Femur (tissue), 1 donor: ENCODE measurements at places on chromosomes 7 and 10.
A peak's percentile ranks its signal among the peaks of the same experiment; 100 is the strongest.

- no peak for DNase-seq
Observed at GRCh38 chr7:35254496-35255442, 869 bp upstream of the TBX20 start.

DNA sequence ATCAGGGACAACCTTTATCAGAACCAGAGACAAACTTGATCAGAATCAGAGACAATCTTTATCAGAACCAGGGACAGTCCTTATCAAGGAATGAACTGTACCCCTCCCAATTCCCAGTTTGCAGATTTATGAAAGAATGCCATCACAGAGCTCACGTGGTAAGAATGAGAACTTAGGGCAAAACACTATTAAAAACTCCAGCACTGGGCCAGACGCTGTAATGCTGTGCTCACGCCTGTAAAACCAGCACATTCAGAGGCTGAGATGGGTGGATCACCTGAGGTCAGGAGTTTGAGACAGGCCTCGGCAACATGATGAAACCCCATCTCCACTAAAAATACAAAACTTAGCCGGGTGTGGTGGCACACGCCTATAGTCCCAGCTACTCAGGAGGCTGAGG, 85.1 kb upstream of the TNRC18 start:
- DNase-seq, result no peak

DNA sequence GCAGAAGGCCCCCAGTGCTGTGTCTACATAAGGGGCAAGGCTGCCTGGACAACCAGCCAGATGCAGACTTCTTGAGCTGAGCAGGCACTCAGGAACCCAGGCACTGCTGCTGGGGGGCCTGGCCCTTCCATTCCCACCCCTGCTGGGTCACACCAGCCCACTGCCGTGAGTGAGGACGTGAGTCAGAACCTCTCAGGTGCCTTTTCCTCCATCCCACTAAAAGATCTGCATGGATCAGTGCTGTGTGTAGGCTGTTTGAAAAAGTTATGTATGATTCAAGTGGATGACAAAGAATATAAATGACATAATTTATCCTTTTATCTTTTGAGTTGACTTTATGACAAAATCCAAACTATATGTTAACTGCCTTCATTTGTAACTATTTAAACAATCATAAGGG, 499.3 kb downstream of the INHBA start:
- DNase-seq, result no peak

- no peak for DNase-seq
Observed at GRCh38 chr7:149870701-149871483, 2.9 kb upstream of the ATP6V0E2 start.

DNA sequence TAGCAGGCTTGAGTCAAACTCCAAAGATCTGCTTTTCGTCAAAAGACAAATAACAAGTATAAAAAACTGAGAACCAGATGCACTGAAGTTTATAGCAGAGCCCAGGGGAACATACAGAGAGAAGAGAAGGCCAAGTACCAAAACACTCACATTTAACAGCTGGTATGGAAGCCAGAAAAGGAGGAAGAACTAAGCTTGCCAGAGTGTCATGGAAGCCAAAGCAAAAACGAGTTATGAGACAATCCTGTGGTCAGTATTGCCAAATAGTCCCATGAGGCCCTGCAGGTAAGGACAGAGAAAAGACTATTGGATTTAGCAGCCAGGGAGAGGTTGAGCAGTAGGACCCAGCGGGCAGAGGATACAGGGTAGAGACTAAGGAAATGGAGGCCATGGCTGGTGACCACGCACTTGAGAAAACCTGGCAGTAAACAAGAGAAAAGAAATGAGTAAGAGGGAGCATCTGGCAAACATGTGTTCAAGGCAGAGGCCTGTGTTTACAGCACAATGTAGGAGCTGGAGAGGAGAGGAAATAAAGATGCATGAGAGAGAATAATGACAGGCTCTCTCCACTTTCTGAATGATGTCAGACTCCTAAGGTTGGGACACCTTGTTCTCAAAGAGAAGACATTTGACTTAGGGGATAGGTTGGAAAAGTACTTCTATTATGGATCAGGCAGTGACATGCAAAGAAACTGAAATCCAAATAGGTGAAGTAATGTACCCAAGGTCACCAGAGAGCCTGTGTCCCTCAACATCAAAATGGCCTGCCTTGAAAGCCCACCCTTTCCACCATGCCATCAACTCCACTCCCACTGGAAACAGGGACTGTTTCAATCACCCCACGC, 9.1 kb downstream of the CREB3L2 start:
- DNase-seq, result peak; percentile 89

GRCh38 chr10:67433276-67433675, 262.7 kb downstream of the CTNNA3 start:
- no peak for DNase-seq

DNA sequence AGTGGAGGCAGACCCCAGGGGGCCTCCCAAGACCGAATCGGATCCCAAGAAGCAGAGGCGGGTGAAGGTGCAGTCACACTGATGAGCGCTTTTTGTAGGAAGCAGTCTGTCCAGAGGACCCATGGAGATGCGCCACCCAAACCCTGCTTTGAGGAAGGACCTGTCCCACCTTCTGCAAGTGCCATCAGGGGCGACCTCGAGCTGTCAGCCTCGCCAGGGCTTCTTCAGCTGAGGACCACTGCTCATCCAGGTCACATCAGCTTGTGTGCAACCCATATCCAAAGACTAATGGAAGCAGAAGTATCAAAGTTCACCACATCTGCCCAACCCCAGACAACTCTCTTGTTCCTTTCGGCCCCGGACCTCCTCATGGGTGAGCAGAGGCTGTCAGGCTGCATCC, 61.5 kb downstream of the KCNH2 start:
- no peak for DNase-seq

DNA sequence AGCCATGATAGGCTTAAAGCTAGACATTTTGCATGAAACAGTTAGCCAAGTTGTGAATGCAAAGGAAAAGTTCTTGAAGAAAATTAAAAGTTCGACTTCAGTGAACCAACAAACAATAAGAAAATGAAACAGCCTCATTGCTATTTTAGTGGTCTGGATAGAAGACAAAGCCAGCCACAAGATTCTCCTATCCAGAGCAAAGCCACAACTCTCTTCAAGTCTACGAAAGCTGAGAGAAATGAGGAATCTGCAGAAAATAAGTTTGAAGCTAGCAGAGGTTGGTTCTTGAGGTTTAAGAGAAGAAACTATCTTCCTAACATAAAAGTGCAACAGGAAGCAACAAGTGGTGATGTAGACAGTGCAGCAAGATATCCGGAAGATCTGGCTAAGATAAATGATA, 271.4 kb upstream of the GRM3 start:
- DNase-seq, result no peak

DNA sequence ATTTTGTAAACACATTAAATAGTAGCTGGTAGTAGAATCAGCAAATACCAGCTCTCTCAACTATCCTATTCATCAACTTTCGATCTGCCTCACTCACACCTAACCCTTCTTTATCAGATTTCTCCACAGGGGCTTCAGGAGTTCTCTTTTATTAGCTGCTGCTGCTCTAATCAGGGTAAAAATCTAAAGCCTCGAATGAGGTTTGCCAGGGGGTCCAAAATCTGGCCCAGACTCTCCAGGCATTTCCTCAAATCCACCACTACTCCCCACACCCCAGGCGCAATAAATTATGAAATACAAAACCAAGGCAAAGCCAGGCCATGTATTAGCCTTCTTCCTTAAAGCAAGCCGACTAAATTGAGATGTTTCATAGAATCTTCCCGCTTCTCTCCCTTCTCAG, 2.3 kb downstream of the RNF216 start:
- no peak for DNase-seq

DNA sequence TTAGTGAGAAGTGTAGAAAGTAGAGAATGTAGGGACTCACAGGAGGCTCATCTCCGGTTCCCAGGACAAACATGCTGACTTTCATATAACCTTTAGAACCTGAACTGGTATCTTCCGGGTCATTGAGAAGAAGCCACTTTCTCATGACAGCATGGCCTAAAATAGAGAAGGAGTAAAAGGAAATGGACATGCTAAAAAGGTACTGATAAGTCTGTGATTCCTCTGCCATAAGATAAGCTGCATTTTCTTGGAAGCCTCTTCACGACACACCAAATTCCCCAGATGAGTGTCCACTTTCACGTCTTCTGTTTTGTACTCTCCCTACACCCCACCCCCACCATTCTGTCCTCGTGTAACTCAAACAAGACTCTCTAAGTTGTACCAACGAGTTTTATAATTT, 79.9 kb downstream of the MYOF start:
- no peak for DNase-seq

GRCh38 chr10:59970396-59971368, 64.3 kb upstream of the CCDC6 start:
- DNase-seq, result no peak

- DNase-seq, result no peak
Observed at GRCh38 chr7:106047818-106048705, 64.0 kb downstream of the SYPL1 start.

GRCh38 chr10:26909753-26910152, 49.0 kb upstream of the ABI1 start:
- no peak for DNase-seq

GRCh38 chr10:88291289-88292184, 291.6 kb downstream of the RNLS start:
- DNase-seq, result no peak

DNA sequence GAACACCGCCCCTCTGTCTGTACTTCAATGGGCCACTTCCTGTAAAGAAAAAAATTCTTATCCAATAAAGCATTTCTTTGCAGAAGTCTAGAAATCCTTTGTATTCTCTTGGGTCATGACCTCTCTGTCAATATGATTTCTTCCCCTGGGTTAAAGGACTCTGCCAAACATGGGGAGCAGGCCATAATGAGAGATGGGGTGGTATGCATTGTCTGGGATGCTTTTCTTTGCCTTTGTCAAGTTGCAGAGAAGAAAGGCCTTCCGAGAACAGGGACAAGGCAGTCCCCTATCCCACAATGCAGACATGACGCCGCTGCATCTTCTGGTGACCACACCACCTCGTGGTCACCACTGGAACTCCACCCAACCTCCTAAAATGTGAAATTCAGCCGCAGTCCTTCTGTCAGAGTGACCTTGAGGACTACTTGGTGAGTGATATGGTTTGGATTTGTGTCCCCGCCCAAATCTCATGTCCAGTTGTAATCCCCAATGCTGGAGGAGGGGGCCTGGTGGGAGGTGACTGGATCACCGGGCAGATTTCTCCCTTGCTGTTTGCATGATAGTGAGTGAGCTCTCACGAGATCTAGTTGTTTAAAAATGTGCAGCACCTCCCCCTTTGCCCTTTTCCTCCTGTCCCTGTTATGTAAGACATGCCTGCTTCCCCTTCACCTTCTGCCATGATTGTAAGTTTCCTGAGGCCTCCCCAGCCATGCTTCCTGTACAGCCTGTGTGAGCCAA, 15.2 kb upstream of the FRMPD2 start:
- peak; percentile 66 for DNase-seq

DNA sequence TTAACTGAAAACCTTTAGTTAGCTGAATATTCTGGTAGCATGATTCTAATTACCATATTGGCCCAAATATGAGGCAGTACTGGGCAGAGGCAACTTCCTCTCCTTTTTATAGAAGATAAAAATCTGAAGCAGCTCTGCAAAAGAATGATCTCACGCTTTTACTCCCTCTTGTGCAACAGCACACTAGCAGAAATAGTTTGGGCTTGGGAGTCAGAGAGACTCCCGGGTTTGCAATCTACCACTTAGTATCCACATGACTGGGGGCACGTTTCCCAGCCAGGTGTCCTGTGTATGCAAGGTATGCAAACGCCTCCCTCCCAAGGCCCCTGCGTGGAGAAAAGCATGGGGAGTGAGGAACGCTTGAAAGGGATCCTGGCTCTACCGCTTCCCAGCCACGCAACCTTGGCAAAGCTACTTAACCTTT, 47.2 kb upstream of the RHEB start:
- DNase-seq, result no peak

DNA sequence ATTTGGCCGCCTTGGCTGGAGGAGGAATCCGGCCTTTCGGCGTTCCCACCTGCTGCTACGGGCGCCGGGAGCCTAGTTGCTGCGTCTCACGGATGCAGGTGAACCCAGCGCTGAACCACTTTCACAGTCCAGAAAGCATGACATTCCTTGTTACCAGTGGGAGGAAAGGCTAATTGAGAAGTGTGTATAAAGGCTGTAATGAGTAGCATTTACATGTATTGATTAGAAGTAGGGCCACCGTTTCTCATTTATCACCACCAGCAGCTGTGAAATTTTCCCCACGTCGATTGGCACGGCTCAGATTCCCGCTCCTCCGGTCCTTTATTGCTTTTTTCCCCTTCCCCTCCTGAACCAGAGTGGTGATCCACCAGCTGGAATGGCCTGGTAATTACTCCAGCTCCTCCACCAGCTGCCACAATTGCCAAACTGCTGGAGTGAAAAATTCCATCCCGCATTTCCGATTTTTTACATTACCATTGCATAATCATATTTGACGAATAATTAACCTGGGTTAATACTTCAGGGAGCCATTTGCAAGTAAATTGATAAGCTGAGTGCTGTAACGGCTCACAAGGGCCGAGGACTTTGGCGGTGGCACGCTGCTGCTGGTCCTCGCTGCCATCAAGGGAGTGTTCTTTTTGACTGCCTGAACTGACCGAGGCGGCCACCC, 153.3 kb downstream of the POU6F2 start:
- peak; percentile 18 for DNase-seq

DNA sequence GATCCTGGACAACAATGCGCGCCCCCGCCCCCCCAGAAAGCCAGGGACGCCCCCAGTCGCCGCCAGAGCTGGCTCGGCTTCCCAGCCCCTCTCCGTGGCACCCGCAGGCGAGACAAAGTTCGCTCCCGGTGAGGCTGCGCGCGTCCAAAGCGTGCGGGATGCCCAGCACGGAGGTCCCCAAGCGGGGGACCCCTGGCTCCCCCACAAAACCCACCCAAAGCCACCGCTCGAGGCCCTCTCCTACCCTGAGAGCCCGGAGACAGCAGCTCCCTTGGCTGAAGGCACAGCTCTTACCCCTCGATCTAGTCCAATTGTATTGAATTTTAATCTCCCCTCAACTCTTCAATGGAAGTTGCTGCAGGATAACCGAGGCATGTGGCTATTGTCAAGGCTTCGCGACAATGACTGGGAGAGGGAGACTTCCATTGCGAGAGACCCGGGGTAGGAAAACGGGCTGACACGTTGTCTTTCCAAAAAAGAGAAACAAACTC, 305.3 kb downstream of the PRPF18 start:
- DNase-seq, result no peak

- DNase-seq, result no peak
Observed at GRCh38 chr7:155591055-155591775, 44.9 kb upstream of the CNPY1 start.

- no peak for DNase-seq
Observed at GRCh38 chr10:122142641-122143237, 128.4 kb upstream of the BTBD16 start.

- no peak for DNase-seq
Observed at GRCh38 chr10:58797356-58797755, 284.7 kb downstream of the BICC1 start.

- no peak for DNase-seq
Observed at GRCh38 chr7:348962-349743, 59.2 kb downstream of the FOXL3 start.

DNA sequence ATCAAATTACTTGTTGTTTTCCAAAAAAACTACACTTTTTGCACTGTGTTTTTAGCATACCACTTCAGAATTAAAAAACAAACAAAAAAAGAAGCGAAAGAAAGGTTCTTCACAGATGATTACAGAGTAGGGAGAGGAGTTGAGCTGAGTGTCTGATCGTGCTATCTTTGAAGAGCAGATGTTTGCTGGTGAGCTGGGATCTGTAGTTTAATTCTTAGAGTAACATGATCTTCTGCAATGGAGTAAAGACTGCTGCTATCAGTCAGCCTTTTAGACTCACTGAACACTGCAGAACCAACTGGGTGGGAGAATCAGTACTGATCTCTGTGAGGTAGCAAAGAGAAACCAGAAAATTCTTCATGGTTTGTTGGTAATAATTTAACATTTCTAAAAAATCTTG, 1197.8 kb upstream of the SORCS1 start:
- no peak for DNase-seq
